ENCODE measurements at places on chromosomes 12 and 14. TPM values are rescaled to one million over a fixed set of nuclear protein-coding genes. Genes with fewer than 3 reads are reported as not detected.
A peak's percentile ranks its signal among the peaks of the same experiment; 100 is the strongest.

GRCh38 chr14:103347091-103347815 lies 13.2 kb downstream of the EIF5 start:
- DNase-seq = no peak

DNA sequence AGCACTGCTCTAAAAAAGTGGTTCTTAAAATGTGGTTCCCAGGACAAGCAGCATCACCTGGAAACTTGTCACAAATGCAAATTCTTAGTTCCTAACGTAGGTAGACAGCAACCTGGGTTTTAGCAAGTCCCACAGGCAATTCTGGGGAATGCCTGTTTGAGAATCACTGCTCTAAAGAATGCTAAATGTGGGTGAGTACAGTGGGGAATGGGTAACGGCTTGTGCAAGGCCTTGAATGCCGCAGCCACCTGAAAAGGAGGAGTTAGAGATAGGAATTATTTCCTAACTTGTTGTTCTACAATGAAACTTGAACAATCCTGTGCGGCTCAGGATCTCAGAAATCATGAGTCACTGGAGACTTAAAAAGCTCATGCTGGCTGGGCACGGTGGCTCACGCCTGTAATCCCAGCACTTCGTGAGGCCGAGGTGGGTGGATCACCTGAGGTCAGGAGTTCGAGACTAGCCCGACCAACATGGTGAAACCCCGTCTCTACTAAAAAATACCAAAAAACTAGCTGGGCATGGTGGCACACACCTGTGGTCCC lies 34.9 kb downstream of the GNS start:
- no peak for DNase-seq

GRCh38 chr14:34055157-34055950 lies 104.5 kb upstream of the EGLN3 start:
- no peak for DNase-seq

- DNase-seq = no peak
Measured at GRCh38 chr12:1069846-1070245, 78.8 kb downstream of the ERC1 start.

GRCh38 chr12:21941506-21942376 lies 515 bp upstream of the ABCC9 start:
- DNase-seq = no peak

DNA sequence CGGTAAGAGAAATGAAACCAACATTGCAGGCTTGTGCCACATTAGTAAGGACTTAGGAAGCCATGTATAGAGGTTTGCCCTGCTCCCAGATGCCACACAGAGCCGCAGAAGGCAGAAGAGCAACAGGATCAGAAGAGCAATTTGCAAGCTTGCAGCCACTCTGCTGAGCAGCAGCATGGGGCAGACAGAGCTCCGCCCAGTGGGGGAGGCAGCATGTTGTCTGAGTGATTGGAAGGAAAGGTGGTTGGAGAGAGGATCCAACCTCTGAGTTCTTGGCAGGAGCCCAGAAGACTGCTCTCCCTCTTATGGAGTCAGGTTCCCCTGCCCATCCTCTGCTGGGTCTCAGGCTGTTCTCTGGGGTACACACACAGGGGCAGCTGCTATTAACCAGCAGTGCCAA lies 2.3 kb upstream of the KRT6A start:
- no peak for DNase-seq

GRCh38 chr12:132079200-132079599 lies 64.9 kb downstream of the DDX51 start:
- DNase-seq = no peak

DNA sequence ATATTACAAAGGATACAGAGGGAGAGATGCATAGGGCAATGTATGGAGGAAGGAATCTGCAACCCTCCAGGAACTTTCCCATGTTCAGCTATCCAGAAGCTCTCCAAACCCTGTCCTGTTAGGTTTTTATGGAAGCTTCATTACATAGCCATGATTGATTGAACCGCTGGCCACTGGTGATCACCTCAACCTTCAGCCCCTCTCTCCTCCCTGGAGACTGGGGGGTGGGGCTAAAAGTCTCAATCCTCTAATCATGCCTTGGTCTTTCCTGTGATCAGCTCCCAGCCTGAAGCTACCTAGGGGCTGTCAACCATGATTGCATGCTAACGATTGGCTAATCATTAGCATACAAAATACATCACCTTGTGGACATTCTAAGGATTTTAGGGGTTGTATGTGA lies 123.4 kb downstream of the ST8SIA1 start:
- DNase-seq = no peak

- peak; percentile 82 for DNase-seq
Measured at GRCh38 chr12:110590806-110591326, 7.7 kb upstream of the PPTC7 start.

GRCh38 chr14:36827861-36828260 lies 166.2 kb downstream of the PAX9 start:
- no peak for DNase-seq

DNA sequence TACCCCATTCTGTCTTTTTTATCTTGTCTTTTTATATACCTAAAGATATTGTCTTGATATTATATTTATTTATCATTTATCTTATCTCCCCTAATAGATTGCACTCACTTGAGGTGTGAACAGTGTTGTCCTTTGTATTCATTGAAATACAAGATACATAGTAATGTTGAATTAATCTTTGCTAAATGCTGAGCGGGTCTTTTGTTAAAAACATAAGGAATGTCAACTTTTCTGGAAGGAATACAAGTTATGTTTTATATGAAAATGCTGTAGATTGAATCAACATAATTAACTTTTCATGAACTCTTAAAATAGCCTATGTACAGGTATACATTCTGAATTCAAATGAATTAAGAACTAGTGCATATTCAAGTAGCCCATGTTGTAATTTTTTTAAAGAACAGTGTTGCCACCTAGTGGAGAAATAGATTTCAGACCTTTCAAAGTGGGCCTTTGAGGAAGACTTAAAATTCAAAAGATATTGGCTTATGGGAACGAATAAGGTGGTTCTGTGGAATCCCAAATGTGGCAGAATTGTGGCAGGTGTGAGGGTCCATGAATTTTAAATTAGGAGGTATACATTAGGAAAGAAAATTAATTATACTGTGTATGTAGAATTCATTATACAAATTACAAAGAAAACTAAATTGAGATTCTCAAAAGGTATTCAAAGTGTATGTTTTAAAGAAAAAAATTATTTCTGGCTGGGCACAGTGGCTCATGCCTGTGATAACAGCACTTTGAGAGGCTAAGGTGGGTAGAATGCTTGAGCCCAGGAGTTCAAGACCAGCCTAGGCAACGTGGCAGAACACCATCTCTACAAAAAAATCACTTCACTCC lies 19.1 kb downstream of the BBOF1 start:
- DNase-seq = peak; percentile 77

DNA sequence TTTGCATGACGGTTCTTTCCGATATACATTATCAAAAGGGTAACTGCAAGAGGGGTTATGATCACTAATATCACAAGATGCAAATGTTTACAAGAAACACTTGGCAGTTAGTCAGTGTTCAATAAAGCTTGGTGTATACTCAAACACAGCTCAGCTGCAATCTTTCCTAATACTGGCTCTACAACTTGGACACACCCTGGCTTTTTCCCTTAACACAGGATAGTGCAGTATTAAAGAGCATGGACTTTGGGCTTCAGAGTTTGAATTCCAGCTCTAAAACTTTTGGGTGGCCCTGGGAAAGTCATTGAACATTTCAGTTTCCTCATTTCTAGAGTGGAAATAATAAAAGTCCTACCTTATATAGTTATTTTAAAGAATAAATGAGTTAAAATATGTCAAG lies 107.0 kb downstream of the HECTD4 start:
- DNase-seq = no peak

DNA sequence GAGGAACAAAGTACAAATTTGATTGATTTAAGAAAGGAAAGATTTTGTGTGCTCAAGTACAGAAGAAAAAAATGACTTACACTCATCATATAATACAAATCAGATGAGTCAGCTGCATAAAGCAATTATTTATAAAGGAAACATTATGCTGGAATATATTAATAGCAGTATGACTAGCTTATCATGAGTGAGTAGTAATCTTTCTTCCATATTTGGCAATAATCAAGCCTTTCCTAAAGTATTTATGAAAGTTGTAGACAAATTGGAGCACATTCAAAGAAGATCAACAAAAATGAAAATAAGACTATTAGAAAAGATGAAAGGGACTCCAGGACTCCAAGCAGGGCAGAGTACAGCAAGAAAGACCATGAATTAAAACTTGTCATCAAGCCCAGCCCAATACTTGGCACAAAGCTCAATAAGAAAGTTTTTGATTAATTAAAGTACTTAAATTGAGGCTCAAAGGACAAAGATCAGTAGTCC lies 32.8 kb downstream of the CCER1 start:
- DNase-seq = no peak

DNA sequence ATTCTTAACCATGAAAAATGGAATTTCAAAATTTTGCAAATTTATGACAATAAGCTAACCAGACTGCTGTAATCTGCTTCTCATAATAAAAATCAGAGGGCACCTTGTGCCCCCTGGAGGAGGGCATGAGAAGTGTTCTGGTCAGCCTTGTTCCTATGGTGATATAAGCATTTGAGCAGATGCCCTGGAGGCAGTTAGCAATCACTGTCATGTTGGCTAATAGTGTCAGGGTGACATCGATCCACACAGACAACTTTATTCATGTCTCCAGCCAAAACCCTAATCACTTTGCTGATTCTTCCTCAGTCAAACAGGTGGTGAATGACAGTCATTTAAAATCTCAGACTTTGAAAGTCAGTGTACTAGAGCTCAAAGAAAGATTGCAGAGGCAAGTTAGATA lies 943.0 kb downstream of the GALC start:
- peak; percentile 54 for DNase-seq

- DNase-seq = no peak
Measured at GRCh38 chr12:72872996-72873395, 600.8 kb downstream of the TRHDE start.

DNA sequence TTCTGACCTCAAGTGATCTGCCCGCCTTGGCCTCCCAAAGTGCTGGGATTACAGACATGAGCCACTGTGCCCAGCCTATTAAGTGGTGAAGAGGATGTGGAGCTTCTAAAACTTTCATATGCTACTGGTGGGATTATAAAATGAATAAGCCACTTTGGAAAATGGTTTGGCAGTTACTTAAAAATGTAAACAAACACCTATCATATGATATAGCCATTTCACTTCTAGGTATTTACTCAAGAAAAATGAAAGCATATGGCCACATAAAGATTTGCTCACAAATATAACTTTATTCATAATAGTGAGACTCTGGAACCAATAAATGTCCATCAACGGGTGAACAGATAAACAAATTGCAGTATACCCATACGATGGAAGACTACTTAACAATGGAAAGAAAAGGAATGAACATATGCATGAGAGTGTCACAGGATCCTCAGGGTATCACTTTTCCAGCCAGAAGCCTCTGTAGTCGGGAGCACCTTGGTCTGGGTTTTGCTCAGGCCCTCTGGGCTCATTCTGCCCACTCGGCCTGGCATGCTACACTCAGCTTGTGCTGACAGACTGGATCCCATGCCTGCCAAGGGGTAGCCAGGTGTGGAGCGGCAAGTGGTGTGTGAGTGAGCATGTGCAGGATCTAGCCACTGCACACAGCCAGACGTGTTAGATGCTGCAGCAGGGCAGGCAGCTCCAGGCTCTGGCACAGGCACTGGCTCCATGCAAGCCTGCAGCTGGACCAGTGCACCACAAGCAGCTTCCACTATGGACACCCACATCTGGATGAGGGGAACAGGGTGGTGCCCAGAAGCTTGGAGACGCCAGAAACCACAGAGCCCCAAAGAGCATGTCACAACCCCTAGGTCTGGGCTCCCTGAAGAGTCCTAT lies 213.2 kb upstream of the DIO3 start:
- DNase-seq = no peak

DNA sequence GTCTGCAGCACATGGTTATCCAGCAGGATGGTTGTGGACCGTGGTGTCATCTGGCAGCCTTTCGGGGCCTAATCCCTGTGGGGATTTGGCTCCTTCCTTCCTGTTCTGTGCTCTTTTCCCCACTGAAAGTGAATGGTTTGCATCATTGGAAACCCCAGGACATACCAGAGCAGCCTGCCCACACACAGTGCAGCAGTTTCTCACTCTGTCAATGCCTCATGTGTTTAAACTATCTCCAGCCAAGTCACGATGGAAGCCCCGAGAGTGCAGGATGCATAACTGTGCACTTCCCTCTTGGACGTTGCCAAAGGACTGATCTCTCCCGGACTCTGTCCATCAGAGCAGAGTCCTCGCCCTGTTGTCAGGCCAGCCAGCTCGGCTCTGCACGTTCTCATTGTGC lies 29.0 kb upstream of the AMN start:
- no peak for DNase-seq

DNA sequence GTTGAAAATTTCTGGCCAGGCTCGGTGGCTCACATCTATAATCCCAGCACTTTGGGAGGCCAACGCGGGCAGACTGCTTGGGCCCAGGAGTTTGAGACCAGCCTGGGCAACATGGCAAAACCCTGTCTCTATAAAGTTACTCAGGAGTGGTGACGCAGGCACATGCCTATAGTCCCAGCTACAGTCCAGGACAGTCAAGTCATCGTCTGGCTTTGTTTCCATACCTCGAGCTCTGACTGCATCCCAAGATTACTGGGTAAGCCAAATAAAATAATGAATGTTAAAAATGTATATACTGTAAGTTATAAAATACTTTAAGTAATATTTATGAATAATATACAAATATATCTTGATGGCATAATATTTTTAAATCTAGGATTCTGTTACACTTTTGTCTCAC lies 23.0 kb upstream of the GXYLT1 start:
- DNase-seq = no peak

The LRP6 gene
- 5.8 TPM for total RNA-seq

The TMEM52B gene
- total RNA-seq = not detected

The TRIM9 gene
- 0.52 TPM for total RNA-seq

The LALBA gene
- not detected for total RNA-seq

The KSR2 gene
- total RNA-seq = 0.02 TPM

The MED13L gene
- 55.1 TPM for total RNA-seq

The CCDC196 gene
- total RNA-seq = not detected

The MANSC4 gene
- not detected for total RNA-seq

The NELL2 gene
- 27.5 TPM for total RNA-seq

The HOXC12 gene
- total RNA-seq = not detected

The CDCA3 gene
- total RNA-seq = 33.7 TPM

The KRT75 gene
- not detected for total RNA-seq

Measured in activated CD4-positive, alpha-beta T cell treated with anti-CD3 and anti-CD28 coated beads, Interleukin-2, amount 10 ng/mL, durations not matched to agents 24 days and 14 days (primary cell).